Osteocyte (in vitro differentiated cells): ENCODE measurements at places on chromosomes 6 and 20. TPM values are rescaled to one million over a fixed set of nuclear protein-coding genes. Genes with fewer than 3 reads are reported as not detected.

DNA sequence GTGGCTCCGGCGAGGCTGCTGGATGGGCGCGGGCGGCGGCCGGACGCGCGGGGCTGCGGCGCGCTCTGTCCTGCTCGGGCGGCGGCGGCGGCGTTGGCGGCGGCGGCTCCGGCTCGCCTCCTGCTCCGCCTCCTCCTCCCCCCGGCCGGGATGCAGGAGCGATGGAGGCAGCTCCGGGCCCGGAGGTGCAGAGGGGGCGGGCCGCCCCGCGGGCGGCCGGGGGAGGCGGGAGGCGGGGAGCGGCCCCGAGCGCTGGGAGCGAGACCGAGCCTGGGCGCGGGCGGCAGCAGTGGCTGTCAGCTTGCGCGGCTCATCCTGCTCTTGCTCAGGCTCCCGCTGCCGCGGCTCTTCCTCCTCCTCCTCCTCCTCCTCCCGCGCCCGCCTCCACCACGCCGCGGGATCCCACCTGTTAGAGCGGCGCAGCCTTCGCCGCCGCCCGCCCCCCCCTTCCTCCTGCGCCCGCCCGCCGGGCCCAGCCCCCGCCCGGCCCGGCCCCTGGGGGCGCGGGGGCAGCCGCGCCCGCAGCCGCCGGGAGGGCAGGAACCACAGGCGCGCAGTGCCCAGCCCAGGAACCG lies at the start of gene NOL4L:
Gene NOL4L (minus strand): TSS at position 323 of the 575 bp plus-strand sequence. CDS start 443 bp downstream, outside the sequence.
- H3K27me3 ChIP-seq, result peaks cover 3% of the 10 kb centered on the region
- no peaks in the 10 kb centered on the region for H3K36me3 ChIP-seq
- H3K4me1 ChIP-seq, result peaks cover 28% of the 10 kb centered on the region
- peak within 1 kb of the TSS; percentile 82 for H3K4me3 ChIP-seq
- H3K27ac ChIP-seq, result peak within 1 kb of the TSS; percentile 31

Gene ADAM33
- 32.0 and 34.7 TPM in 2 replicates for total RNA-seq

DNA sequence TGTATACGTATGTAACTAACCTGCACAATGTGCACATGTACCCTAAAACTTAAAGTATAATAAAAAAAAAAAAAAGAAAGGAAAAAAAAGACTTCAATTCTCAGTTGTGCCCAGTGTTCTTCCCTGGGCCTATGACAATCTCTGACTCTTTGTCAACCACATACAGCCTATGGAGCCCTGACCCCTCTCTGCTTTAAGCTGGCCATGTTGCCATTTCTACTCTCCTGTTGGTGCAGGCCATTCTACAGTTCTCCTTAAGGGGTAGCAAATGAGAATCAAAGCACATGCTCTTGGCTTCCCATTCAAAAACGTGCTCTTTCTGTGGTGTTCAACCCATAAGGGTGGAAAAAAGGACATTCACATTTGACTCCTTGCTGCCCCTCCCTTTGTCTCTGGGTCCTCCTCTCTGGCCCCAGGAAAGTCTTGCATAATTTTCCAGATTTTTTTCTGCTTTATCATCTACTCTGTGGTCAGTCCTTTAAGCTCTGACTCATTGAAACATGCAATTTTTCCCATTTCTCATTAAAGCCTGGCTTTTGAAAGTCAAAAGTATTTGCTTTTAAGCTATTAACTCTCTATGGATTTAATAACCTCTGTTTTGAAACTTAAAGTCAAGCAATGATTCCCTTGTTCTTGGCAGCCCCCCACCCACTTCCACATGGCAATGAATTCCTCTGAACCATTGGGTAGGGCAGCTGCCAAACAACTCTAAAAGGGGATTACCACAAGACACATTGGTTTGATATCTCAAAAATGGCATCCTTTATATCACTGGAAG lies 208.6 kb upstream of the MCHR2 start:
- no peak for DNase-seq
- no peaks in the 10 kb centered on the region for H3K27me3 ChIP-seq
- peak overlapping the region; percentile 95 for H3K27ac ChIP-seq
- peaks cover 15% of the 10 kb centered on the region for H3K4me1 ChIP-seq
- no peak overlapping the region for H3K4me3 ChIP-seq
- peaks cover 7% of the 10 kb centered on the region for H3K36me3 ChIP-seq

DNA sequence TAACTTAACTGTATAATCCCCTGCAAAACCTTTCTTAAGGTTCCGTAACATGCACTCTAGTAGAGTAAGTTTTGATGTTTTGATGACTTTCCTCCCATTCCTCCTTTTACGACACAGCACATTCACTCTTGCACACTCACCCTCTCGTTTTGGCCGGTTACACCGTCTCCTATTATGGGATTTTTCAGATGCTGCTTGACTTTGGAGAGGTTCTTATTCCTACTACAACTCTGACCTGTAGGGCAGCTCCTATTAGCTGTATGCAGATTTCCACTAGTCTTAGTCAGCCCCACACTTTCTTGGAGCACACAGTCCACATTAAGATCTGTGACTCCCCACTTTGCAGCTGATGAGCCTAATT lies 223.7 kb upstream of the SYNCRIP start:
- no peaks in the 10 kb centered on the region for H3K36me3 ChIP-seq
- no peak overlapping the region for H3K4me3 ChIP-seq
- H3K27me3 ChIP-seq, result no peaks in the 10 kb centered on the region

DNA sequence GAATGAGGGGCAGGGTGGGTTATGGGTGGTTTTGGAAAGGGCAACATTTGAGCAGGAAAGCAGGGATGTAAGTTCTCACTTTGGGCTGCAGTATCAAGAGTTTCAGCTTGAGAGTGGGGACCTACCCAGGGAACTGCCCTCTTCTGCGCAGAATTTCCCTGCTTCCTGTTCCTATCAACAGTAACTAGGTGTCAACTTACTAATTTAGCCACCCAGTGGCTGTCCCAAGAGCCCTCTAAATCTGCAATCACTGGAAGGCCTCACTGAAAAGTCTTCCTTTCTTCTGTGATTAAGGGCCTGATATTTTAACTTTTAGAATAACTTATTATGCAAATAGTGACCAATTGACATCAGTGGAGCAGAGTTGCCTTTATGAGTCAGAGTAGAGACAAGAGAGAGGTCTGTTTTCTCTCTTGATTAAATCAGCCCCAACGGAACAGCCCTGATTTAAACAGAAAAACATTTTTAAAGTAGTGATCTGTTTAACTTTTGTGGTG lies 118.2 kb upstream of the RIPOR2 start:
- H3K4me1 ChIP-seq, result peaks cover 22% of the 10 kb centered on the region
- H3K27ac ChIP-seq, result peak overlapping the region; percentile 78
- no peak for DNase-seq
- H3K4me3 ChIP-seq, result no peak overlapping the region
- H3K36me3 ChIP-seq, result peaks cover 2% of the 10 kb centered on the region

Gene TMEM217
- 3.5 and 5.0 TPM in 2 replicates for total RNA-seq

GRCh38 chr20:58905236-58905635 lies 52.7 kb downstream of the GNAS start:
- H3K4me3 ChIP-seq, result no peak overlapping the region
- DNase-seq, result peak; percentile 10
- H3K36me3 ChIP-seq, result peaks cover 52% of the 10 kb centered on the region
- H3K27me3 ChIP-seq, result no peaks in the 10 kb centered on the region
- H3K27ac ChIP-seq, result peak overlapping the region; percentile 31

DNA sequence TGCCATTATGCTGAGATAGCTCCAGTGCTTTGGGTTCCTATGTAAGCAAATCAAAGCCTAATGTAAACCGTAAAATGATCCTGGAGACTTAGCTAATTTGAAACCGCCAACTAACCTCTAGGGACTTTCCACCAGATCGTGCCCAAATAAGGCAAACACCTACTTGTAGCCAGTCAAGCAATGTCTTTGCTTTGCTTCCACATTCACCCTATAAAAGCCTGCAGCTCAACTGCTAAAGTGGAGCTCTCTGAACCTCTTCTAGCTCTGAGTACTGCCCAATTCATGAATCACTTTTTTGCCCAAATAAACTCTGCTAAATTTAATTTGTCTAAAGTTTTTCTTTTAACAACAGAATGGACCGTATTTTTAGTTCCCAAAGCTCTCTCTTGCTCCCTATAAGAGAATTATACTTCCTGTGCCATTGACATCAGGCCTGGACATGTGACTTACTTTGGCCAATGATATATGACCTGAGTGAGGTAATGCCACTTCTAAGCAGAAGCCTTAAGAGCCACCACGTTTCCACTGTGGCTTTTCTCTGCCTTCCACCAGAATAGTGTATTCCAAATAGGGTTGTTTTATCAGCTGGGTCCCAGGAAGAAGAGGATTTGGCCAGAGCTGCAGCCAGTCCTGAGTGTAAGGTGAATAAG lies 34.8 kb upstream of the PSMF1 start:
- no peaks in the 10 kb centered on the region for H3K4me1 ChIP-seq
- DNase-seq, result no peak
- no peaks in the 10 kb centered on the region for H3K36me3 ChIP-seq
- no peak overlapping the region for H3K4me3 ChIP-seq

Gene ID4
- 42.5 and 46.8 TPM in 2 replicates for total RNA-seq

GRCh38 chr6:6707143-6707542 lies 118.6 kb downstream of the LY86 start:
- H3K27me3 ChIP-seq, result peaks cover 18% of the 10 kb centered on the region
- no peaks in the 10 kb centered on the region for H3K36me3 ChIP-seq
- no peak overlapping the region for H3K27ac ChIP-seq
- DNase-seq, result no peak
- no peaks in the 10 kb centered on the region for H3K4me1 ChIP-seq

- DNase-seq, result no peak
- H3K27ac ChIP-seq, result no peak overlapping the region
- H3K36me3 ChIP-seq, result no peaks in the 10 kb centered on the region
- H3K4me3 ChIP-seq, result no peak overlapping the region
- no peaks in the 10 kb centered on the region for H3K27me3 ChIP-seq
Observed at GRCh38 chr6:105619971-105620741, 217.3 kb upstream of the PREP start.

Gene GTF2H4
- total RNA-seq, result 35.5 and 39.3 TPM in 2 replicates

GRCh38 chr20:20370094-20370575 lies 2.2 kb downstream of the INSM1 start:
- DNase-seq, result no peak
- peaks cover 7% of the 10 kb centered on the region for H3K4me1 ChIP-seq
- no peak overlapping the region for H3K27ac ChIP-seq
- H3K27me3 ChIP-seq, result peaks cover 73% of the 10 kb centered on the region
- H3K4me3 ChIP-seq, result peak overlapping the region; percentile 61

DNA sequence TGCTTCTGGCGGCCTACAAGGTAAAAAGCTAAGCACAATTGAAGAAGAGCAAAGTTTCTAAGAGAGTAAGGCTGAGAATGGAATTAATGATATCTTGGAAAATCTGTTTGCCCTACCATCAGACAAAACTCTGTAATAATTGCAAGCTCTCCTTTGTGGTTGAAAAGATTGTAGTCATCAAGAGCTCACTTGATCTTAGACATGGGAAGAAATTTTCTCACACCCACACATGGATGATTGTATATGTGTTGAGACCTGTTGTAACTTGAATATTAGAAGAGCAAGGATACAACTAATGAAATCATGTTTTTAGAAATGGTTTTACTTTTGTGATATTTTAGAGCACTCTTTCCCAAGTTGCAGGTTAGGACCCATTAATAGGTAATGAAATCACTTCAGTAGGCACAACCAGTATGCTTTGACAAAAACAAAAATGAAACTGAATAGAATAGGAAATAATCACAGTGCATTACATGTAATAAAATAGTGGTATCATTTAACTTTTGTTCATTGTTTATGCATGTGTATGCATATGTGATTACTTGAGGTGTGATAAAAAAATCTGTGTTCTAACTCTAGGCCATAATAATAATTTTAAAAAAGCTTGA lies 14.0 kb downstream of the DCBLD1 start:
- H3K27me3 ChIP-seq, result no peaks in the 10 kb centered on the region
- no peak for DNase-seq
- H3K4me3 ChIP-seq, result peak overlapping the region; percentile 28
- H3K27ac ChIP-seq, result peak overlapping the region; percentile 86

- H3K4me3 ChIP-seq, result no peak overlapping the region
- no peak for DNase-seq
- H3K4me1 ChIP-seq, result peaks cover 6% of the 10 kb centered on the region
- H3K27ac ChIP-seq, result no peak overlapping the region
Observed at GRCh38 chr6:23269436-23269835, 700.1 kb downstream of the HDGFL1 start.

GRCh38 chr20:24277196-24277595 lies 192.2 kb upstream of the SYNDIG1 start:
- H3K27ac ChIP-seq, result no peak overlapping the region
- H3K4me1 ChIP-seq, result no peaks in the 10 kb centered on the region
- H3K4me3 ChIP-seq, result no peak overlapping the region
- peaks cover 9% of the 10 kb centered on the region for H3K27me3 ChIP-seq

DNA sequence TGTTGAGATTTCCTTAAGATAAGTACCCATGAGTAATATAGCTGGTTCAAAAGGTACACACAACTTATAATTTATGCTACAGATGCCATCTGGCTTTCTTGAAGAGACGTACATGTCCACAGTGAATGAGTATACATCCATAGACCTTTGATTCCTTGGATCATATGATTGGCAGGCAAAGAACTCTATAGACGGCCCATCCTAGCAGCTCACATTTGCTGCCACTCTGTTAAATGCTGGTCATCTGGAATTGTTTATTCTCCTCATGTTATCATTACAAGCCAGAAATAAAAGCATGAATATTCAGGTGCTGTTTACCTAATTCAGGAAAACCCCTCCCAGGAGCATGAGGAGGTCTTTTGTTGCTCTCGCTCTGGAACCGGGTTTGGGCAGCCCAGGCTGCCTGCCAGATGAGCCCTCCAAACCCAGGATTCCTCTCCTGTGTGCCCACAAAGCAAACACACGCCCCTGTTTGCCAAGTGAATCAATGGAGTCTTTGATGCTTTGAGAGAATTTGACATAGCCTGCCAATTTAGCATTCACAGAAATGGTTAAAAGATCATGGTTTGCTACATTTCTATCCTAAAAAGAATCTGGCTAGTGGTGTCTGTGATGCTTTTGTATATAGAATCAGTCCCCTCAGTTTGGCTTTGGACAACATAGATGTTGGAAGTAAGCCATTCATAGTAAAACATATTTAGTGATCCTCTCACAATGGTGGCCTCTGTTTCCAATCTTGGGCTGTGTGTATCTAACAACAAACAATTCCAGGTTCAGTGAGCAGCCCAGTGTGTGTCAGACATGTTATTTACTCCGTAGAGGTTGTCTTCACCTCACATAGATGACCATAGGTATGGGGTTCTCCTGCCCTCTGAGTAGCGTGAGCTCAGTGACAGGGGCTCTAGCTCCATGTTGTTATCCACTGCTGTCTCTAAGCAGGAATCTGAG lies 17.5 kb upstream of the PLCG1 start:
- H3K27me3 ChIP-seq, result no peaks in the 10 kb centered on the region
- no peak overlapping the region for H3K4me3 ChIP-seq
- no peaks in the 10 kb centered on the region for H3K4me1 ChIP-seq
- DNase-seq, result no peak
- H3K27ac ChIP-seq, result no peak overlapping the region
- H3K36me3 ChIP-seq, result peaks cover 66% of the 10 kb centered on the region
